Activated CD8-positive, alpha-beta T cell treated with anti-CD3 and anti-CD28 coated beads for 36 hours (primary cell): ENCODE measurements at places on chromosomes 5 and 9. TPM values are rescaled to one million over a fixed set of nuclear protein-coding genes. Genes with fewer than 3 reads are reported as not detected.

GRCh38 chr9:131969469-131969989 lies 110.1 kb downstream of the MED27 start:
- H3K27me3 ChIP-seq = no peaks in the 10 kb centered on the region
- H3K4me1 ChIP-seq = no peaks in the 10 kb centered on the region
- H3K4me3 ChIP-seq = no peak overlapping the region
- peaks cover 4% of the 10 kb centered on the region for H3K36me3 ChIP-seq

GRCh38 chr9:22469928-22470544 lies 23.4 kb downstream of the DMRTA1 start:
- H3K27ac ChIP-seq = no peak overlapping the region
- peak; percentile 28 for DNase-seq
- H3K36me3 ChIP-seq = no peaks in the 10 kb centered on the region

The TMEM171 gene
- not detected for total RNA-seq

- H3K4me3 ChIP-seq = peak overlapping the region; percentile 98
- no peak for DNase-seq
- no peak overlapping the region for H3K27ac ChIP-seq
- peaks cover 51% of the 10 kb centered on the region for H3K4me1 ChIP-seq
- peaks cover 32% of the 10 kb centered on the region for H3K36me3 ChIP-seq
These were observed 988 bp downstream of the GFM2 start for GRCh38 chr5:74765929-74766328.

- H3K27ac ChIP-seq = no peak overlapping the region
- DNase-seq = no peak
- H3K4me1 ChIP-seq = peaks cover 9% of the 10 kb centered on the region
- H3K4me3 ChIP-seq = no peak overlapping the region
These were observed 10.3 kb downstream of the ACTL7B start for GRCh38 chr9:108845507-108845906.

The JADE2 gene
- 58.7 TPM for total RNA-seq

The TTC16 gene
- 2.3 TPM for total RNA-seq

GRCh38 chr5:116652903-116653302 lies 78.3 kb upstream of the SEMA6A start:
- H3K27me3 ChIP-seq = peaks cover 2% of the 10 kb centered on the region
- no peak overlapping the region for H3K27ac ChIP-seq
- no peak for DNase-seq
- H3K4me3 ChIP-seq = no peak overlapping the region
- no peaks in the 10 kb centered on the region for H3K4me1 ChIP-seq

The C6 gene
- not detected for total RNA-seq

- H3K27me3 ChIP-seq = no peaks in the 10 kb centered on the region
- H3K4me1 ChIP-seq = peaks cover 9% of the 10 kb centered on the region
These were observed 34.0 kb downstream of the DAPK1 start for GRCh38 chr9:87531370-87532295.

- no peak for DNase-seq
- no peak overlapping the region for H3K27ac ChIP-seq
- H3K27me3 ChIP-seq = peaks cover 19% of the 10 kb centered on the region
These were observed 83.9 kb upstream of the CXCL14 start for GRCh38 chr5:135662683-135663082.

The ADAMTS16 gene
- not detected for total RNA-seq

DNA sequence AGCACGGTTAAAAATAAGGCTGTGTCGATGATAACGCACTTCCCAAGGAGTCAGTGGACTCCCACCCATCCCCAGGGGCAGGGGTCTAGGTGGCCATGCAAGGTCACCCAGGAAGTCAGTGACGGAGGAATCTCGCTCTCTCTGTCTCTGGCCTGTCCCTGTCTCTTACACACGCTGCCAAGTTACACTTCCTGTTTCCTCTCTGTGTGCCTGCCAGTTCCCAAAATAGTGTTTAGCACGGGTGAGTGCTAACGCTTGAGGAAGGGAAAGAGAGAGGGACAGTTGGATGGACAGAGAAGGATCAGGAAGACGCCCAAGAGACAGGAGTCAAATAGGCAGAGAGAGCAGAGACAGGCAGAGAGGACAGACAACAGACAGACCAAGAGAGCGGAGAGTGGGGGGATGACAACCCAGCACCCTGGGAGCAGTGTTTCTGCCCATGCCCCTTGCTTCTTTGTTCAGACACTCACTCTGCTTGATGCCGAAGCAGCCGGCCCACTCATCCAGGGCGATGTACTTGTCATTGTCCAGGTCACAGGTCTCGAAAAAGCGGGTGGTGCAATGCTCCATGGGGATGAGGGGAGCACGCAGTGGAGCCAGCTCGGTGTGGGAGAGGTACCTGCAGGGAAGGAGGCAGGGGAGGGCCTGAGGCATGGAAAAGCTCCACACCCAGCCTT lies 23.0 kb downstream of the SPARC start:
- H3K27me3 ChIP-seq = peaks cover 2% of the 10 kb centered on the region
- no peak overlapping the region for H3K4me3 ChIP-seq
- DNase-seq = no peak
- H3K4me1 ChIP-seq = peaks cover 9% of the 10 kb centered on the region

DNA sequence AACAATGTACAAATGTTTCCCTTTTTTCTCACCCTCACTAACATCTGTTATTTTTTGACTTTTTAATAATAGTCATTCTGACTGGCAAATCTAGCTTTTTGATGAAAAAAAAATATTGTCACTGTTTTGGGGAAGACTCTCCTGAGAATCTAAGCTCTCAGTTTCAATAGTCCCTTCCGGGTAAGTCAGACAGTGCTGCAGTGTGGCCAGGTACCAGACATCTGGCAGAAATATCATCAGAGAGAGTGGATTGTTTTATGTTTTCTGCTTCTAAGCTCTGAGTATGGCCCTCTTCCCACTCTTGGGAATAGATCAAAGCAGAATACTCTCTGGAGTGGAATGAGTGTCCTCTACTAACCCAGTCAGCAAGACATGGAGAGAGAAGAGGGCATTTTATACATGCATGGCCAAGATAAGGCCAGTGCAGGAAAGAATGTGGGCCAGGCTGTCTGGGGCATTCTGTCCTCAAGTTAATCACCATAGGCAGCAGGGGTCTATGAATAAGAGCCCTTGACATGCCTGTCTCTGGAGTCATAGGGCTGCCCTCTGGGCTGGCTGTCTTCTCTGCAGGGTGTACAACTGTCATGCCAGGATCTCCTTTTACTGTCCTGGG lies 38.5 kb upstream of the OR2S2 start:
- no peak overlapping the region for H3K4me3 ChIP-seq
- H3K27me3 ChIP-seq = peaks cover 19% of the 10 kb centered on the region
- no peak for DNase-seq
- H3K4me1 ChIP-seq = no peaks in the 10 kb centered on the region
- H3K36me3 ChIP-seq = no peaks in the 10 kb centered on the region
- no peak overlapping the region for H3K27ac ChIP-seq

The RIMOC1 gene
- 19.8 TPM for total RNA-seq

The RNF180 gene
- total RNA-seq = not detected

GRCh38 chr5:42666869-42667268 lies 89.7 kb upstream of the CCDC152 start:
- H3K27ac ChIP-seq = no peak overlapping the region
- peaks cover 1% of the 10 kb centered on the region for H3K27me3 ChIP-seq
- no peaks in the 10 kb centered on the region for H3K4me1 ChIP-seq
- no peak overlapping the region for H3K4me3 ChIP-seq
- H3K36me3 ChIP-seq = no peaks in the 10 kb centered on the region
- DNase-seq = no peak

- no peaks in the 10 kb centered on the region for H3K4me1 ChIP-seq
- no peak overlapping the region for H3K27ac ChIP-seq
- H3K27me3 ChIP-seq = peaks cover 15% of the 10 kb centered on the region
- DNase-seq = no peak
These were observed 386.1 kb downstream of the NTRK2 start for GRCh38 chr9:85055506-85056202.

DNA sequence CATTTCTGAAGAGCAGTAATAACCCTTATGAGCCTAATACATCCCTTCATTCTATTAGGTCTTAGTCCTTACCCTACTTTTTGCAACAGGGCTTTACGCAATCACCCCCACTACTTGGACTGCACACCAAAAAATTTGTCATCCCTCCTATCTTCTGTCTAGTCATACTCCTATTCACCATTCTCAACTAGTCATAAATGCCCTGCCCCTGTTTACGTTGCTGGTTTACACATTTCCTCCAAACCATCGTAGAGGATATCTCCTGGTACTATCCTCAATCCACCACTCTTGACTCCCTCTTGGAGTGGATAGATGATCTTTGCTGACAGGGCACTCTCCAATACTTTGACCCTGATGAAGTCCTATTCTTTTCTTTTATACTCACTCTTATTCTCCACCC lies 98.2 kb upstream of the CCNG1 start:
- no peaks in the 10 kb centered on the region for H3K27me3 ChIP-seq
- DNase-seq = no peak
- no peak overlapping the region for H3K4me3 ChIP-seq
- H3K4me1 ChIP-seq = no peaks in the 10 kb centered on the region
- H3K27ac ChIP-seq = no peak overlapping the region
- H3K36me3 ChIP-seq = no peaks in the 10 kb centered on the region

The ELOVL7 gene
- total RNA-seq = 0.18 TPM

The PCDHA1 gene
- total RNA-seq = not detected

DNA sequence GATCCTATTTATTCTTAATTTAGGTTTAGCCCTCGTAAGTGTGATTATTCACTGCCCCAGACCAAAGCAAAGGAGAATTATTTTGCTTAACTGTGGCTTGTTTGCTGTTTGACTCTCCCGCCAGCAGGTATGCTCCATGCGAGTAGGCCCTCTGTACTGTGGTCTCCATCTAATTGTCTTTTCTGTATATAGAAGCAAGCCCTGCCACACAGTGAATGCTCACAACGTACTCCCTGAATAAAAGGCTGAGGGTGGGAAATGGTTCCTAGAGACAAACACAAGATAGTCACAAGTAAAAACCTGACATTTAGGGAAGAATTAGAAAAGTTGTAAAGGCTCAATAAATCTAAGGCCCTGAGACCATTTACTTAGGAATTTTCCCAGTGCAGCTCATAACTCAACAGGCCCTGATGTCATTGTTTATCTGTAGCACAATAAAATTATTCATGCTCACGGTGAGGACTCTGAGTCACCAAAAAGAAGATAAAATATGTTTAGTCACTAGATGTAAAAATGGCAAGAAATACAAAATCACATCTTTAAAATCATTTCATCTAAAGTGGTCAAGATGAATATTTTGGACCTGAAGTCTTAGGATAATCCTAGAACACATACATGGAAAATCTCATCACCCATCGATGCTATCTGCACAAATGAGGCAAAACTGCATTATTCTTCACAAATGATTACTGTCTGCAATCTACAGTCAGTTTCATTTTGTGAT lies 473.2 kb downstream of the ENC1 start:
- H3K27me3 ChIP-seq = peaks cover 3% of the 10 kb centered on the region
- H3K27ac ChIP-seq = no peak overlapping the region
- H3K4me3 ChIP-seq = no peak overlapping the region
- H3K4me1 ChIP-seq = no peaks in the 10 kb centered on the region
- H3K36me3 ChIP-seq = no peaks in the 10 kb centered on the region
- no peak for DNase-seq

- no peak overlapping the region for H3K27ac ChIP-seq
- no peaks in the 10 kb centered on the region for H3K4me1 ChIP-seq
- no peaks in the 10 kb centered on the region for H3K36me3 ChIP-seq
- H3K4me3 ChIP-seq = no peak overlapping the region
- DNase-seq = no peak
These were observed 138.0 kb upstream of the EFNA5 start for GRCh38 chr5:107808671-107809137.

GRCh38 chr9:99181206-99181605 lies 40.5 kb downstream of the ALG2 start:
- H3K27me3 ChIP-seq = no peaks in the 10 kb centered on the region
- H3K4me3 ChIP-seq = peak overlapping the region; percentile 16
- peaks cover 75% of the 10 kb centered on the region for H3K4me1 ChIP-seq
- no peaks in the 10 kb centered on the region for H3K36me3 ChIP-seq

- H3K4me3 ChIP-seq = no peak overlapping the region
- no peaks in the 10 kb centered on the region for H3K36me3 ChIP-seq
- DNase-seq = no peak
- no peaks in the 10 kb centered on the region for H3K4me1 ChIP-seq
- no peak overlapping the region for H3K27ac ChIP-seq
These were observed 285.7 kb downstream of the CHSY3 start for GRCh38 chr5:130189961-130190360.

The TAS2R1 gene
- not detected for total RNA-seq

The PCDHGA12 gene
- not detected for total RNA-seq

The SHOC1 gene
- not detected for total RNA-seq

GRCh38 chr5:68348447-68349222 lies 133.1 kb downstream of the PIK3R1 start:
- H3K4me3 ChIP-seq = no peak overlapping the region
- no peak for DNase-seq
- H3K4me1 ChIP-seq = peaks cover 17% of the 10 kb centered on the region
- H3K36me3 ChIP-seq = no peaks in the 10 kb centered on the region

The EIF4E1B gene
- total RNA-seq = not detected

GRCh38 chr5:132704875-132705274 lies 31.1 kb downstream of the IL4 start:
- no peak overlapping the region for H3K27ac ChIP-seq
- peaks cover 6% of the 10 kb centered on the region for H3K4me1 ChIP-seq
- no peak for DNase-seq
- peaks cover 21% of the 10 kb centered on the region for H3K36me3 ChIP-seq
- H3K4me3 ChIP-seq = no peak overlapping the region
- no peaks in the 10 kb centered on the region for H3K27me3 ChIP-seq

GRCh38 chr5:59813761-59814536 lies 79.6 kb downstream of the PDE4D start:
- DNase-seq = peak; percentile 53
- H3K4me1 ChIP-seq = peaks cover 5% of the 10 kb centered on the region
- H3K27ac ChIP-seq = no peak overlapping the region
- no peaks in the 10 kb centered on the region for H3K36me3 ChIP-seq

- H3K27ac ChIP-seq = no peak overlapping the region
- no peaks in the 10 kb centered on the region for H3K36me3 ChIP-seq
- H3K4me3 ChIP-seq = no peak overlapping the region
- no peaks in the 10 kb centered on the region for H3K4me1 ChIP-seq
- DNase-seq = no peak
These were observed 183.7 kb downstream of the ZNF462 start for GRCh38 chr9:107046692-107047091.

DNA sequence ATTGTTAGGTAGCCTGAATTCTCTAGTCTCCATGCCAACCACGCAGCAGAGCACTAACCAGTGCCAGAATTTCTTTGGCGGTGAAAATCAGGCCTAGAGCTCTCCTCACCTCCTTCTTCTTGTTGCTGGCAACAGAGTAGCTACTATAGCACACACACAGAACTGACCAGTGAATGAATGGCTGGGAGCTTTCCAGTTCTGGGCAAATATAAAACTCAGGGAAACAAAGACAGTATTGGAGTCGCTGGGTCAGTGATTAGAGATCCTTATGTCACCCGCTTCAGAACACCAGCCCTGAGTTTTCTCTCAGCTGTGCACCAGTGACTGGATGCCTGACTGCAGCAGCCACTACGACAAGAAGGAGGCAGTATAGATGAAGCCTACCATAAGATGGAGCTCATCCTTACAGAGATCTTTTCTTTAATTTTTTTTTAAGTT lies 26.9 kb upstream of the FEM1C start:
- no peak for DNase-seq
- peaks cover 3% of the 10 kb centered on the region for H3K4me1 ChIP-seq
- H3K27ac ChIP-seq = no peak overlapping the region
- peaks cover 3% of the 10 kb centered on the region for H3K27me3 ChIP-seq
- H3K4me3 ChIP-seq = no peak overlapping the region
- H3K36me3 ChIP-seq = no peaks in the 10 kb centered on the region

GRCh38 chr5:169910393-169910792 lies 69.9 kb downstream of the INSYN2B start:
- no peaks in the 10 kb centered on the region for H3K27me3 ChIP-seq
- no peak overlapping the region for H3K4me3 ChIP-seq
- H3K4me1 ChIP-seq = no peaks in the 10 kb centered on the region
- no peak for DNase-seq

GRCh38 chr9:89013660-89014059 lies 22.4 kb downstream of the S1PR3 start:
- no peak overlapping the region for H3K27ac ChIP-seq
- H3K4me1 ChIP-seq = no peaks in the 10 kb centered on the region
- H3K36me3 ChIP-seq = no peaks in the 10 kb centered on the region
- H3K4me3 ChIP-seq = no peak overlapping the region
- H3K27me3 ChIP-seq = peaks cover 2% of the 10 kb centered on the region
- DNase-seq = no peak
